ENCODE measurements at places on chromosomes 11 and 22. TPM values are rescaled to one million over a fixed set of nuclear protein-coding genes. Genes with fewer than 3 reads are reported as not detected.
A peak's percentile ranks its signal among the peaks of the same experiment; 100 is the strongest.

- no peaks in the 10 kb centered on the region for H3K27me3 ChIP-seq
- H3K36me3 ChIP-seq, result no peaks in the 10 kb centered on the region
- no peak overlapping the region for H3K4me3 ChIP-seq
Measured at GRCh38 chr11:10181811-10182210, 112.2 kb downstream of the SBF2 start.

GRCh38 chr11:103904324-103904667 lies 132.1 kb upstream of the DDI1 start:
- no peaks in the 10 kb centered on the region for H3K36me3 ChIP-seq
- H3K4me1 ChIP-seq, result no peaks in the 10 kb centered on the region
- no peak overlapping the region for H3K4me3 ChIP-seq
- no peaks in the 10 kb centered on the region for H3K27me3 ChIP-seq

DNA sequence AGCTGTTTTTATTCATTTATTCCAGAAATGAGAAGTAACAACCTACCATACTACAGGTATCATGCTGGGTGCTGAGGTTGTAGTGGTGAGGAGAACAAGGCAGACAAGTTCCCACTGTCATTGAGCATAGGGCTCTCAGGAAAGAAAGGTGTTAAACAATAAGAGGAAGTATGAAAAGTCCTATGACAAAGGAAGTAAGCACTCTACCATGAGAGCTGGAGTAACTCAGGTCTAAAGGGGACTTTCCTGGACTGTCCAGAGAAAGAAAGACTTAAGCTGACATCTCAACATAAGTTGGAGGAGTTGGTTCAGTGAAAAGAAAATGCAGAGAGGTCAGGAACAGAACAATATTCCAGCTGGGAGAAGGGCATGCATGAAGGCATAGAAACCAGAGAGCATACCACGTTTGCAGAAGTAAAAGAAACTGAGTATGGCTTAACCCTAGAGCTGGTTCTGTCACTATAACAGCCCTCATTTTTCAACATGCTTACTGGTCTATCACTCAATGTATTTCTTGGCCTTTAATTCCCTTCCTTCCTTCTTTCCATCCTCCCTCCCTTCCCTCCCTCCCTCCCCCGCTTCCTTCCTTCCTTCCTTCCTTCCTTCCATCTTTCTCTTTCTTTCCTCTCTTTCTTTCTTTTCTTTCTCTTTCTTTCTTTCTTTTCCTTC lies 137.8 kb upstream of the BDNF start:
- no peak for DNase-seq
- H3K4me1 ChIP-seq, result no peaks in the 10 kb centered on the region
- no peaks in the 10 kb centered on the region for H3K36me3 ChIP-seq

GRCh38 chr11:72836111-72836510 lies 21.9 kb downstream of the ATG16L2 start:
- no peak for DNase-seq
- peaks cover 64% of the 10 kb centered on the region for H3K36me3 ChIP-seq
- H3K27ac ChIP-seq, result peak overlapping the region; percentile 74
- no peaks in the 10 kb centered on the region for H3K27me3 ChIP-seq
- H3K4me3 ChIP-seq, result no peak overlapping the region

DNA sequence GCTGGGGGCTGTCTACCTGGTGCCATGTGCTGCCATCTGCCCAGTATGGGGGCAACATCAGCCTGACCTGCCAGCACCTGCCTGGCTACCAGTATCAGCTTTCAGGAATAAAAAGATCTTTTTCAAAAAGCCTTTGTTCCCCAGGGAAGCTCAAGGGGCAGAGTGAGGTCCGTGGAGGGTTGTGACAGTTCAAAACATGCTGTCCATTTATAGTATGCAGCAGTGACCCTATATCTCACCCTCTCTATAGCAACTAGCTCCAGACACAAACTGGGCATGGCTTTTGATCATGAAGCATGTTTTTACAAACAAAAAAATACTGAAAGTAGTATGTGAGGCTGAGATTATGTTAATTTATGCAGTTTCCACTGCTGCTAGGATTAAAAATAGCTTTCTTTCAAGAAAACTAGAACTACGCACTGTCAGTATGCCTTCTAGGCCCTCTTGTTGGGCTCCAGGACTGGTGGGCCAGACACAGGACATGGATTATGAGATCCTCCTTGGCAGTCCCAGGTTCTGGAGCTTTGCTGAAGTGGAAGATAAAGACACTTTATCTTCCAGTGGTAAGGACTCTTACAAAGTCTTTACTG lies 23.4 kb downstream of the NAV2 start:
- no peak for DNase-seq
- no peaks in the 10 kb centered on the region for H3K36me3 ChIP-seq
- H3K4me3 ChIP-seq, result no peak overlapping the region
- H3K27ac ChIP-seq, result no peak overlapping the region
- H3K27me3 ChIP-seq, result no peaks in the 10 kb centered on the region

- H3K36me3 ChIP-seq, result no peaks in the 10 kb centered on the region
- H3K27ac ChIP-seq, result no peak within 1 kb of the TSS
- DNase-seq, result no peak
- no peaks in the 10 kb centered on the region for H3K4me1 ChIP-seq
Measured at GRCh38 chr11:4697585-4697984, at the start of gene OR51E2. TSS of gene OR51E2 (minus strand) at chr11:4697853. CDS start at chr11:4682711, 15,142 bp downstream.

DNA sequence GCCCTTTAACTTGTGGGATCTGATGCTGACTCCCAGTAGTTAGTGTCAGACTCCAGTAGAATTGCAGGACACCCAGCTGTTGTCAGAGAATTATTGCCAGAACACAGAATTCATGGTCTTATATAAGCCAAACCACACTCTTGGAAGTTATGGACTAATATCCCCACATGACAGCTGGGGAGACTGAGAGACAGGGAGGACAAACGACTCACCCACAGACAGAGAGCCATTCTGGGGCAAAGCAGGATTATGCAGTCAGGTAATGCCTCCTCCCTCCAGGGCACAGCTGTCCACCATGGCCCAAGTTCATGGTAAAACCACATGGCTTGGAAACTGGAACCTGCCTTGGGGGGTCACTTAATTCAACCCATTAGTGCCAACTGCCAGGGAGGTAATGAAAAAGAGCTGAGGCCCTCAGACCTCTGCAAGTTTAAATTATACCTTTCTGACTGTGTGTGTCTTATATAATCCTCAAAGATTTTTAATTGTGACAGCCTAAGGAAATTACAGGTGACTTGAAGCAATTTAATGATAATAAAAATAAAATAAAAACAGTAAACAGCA lies 299.5 kb downstream of the BUD13 start:
- no peak for DNase-seq
- no peaks in the 10 kb centered on the region for H3K36me3 ChIP-seq
- no peak overlapping the region for H3K27ac ChIP-seq
- H3K4me3 ChIP-seq, result no peak overlapping the region
- H3K4me1 ChIP-seq, result no peaks in the 10 kb centered on the region
- no peaks in the 10 kb centered on the region for H3K27me3 ChIP-seq

GRCh38 chr11:66224226-66224855 lies 44.1 kb upstream of the RAB1B start:
- peaks cover 3% of the 10 kb centered on the region for H3K4me1 ChIP-seq
- no peak for DNase-seq
- H3K27me3 ChIP-seq, result no peaks in the 10 kb centered on the region
- H3K4me3 ChIP-seq, result no peak overlapping the region
- no peak overlapping the region for H3K27ac ChIP-seq

DNA sequence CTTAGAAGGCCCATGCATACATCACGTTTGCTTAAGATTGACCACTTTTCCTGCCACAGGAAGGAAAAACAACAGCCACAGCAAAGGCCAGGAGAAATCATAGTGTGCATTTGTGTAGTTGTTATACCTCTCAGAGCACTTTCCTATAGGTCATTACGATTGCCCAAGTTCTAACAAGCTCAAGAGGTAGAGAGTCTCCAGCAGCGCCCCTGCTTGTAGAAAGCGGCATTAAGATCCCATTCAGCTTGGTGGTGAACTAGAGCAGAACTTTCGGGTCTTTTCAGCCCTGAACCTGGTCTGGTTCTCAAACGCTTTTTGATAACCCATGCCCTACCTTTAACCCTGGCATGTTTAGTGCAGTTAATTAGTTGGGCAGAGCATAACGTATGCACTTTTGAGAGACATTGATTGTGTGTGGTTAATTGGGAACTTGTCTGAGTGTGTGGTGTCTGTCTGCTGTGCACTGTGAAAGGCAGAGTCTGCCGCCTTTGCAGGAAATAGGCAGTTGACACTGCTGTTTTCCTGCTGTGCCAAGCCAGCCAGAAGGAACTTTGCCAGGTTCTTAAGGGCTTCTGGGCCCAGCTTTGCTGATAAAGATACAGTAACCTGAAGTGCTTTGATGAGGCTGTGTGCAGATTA lies 109.9 kb upstream of the CLMP start:
- H3K27me3 ChIP-seq, result peaks cover 34% of the 10 kb centered on the region
- H3K4me1 ChIP-seq, result peaks cover 25% of the 10 kb centered on the region
- H3K36me3 ChIP-seq, result no peaks in the 10 kb centered on the region
- no peak for DNase-seq
- H3K4me3 ChIP-seq, result no peak overlapping the region

GRCh38 chr22:36510966-36511881 lies 4.4 kb upstream of the FOXRED2 start:
- H3K4me1 ChIP-seq, result peaks cover 8% of the 10 kb centered on the region
- no peak for DNase-seq
- no peaks in the 10 kb centered on the region for H3K27me3 ChIP-seq
- no peak overlapping the region for H3K27ac ChIP-seq

Gene LDHAL6A
- not detected for total RNA-seq

Gene UBE4A
- total RNA-seq, result 45.3 TPM

Gene PRODH
- total RNA-seq, result 20.6 TPM

Gene OR10D3
- total RNA-seq, result not detected

Gene SHANK2
- 44.0 TPM for total RNA-seq

Gene CNTF
- total RNA-seq, result 1.9 TPM

Gene APOA4
- total RNA-seq, result not detected

Gene SCUBE1
- 4.6 TPM for total RNA-seq

Gene MIAT
- total RNA-seq, result 11.2 TPM

Gene IRAG1
- total RNA-seq, result 17.5 TPM

Gene PRG3
- total RNA-seq, result not detected

Gene P4HA3
- 12.1 TPM for total RNA-seq

Gene ISX
- not detected for total RNA-seq

Gene RAB3IL1
- total RNA-seq, result 10.8 TPM

Gene ESAM
- total RNA-seq, result 119 TPM

Gene RASSF10
- total RNA-seq, result 4.5 TPM

Gene TMPRSS5
- total RNA-seq, result 0.23 TPM

Gene IGSF9B
- total RNA-seq, result 9.9 TPM

Gene DEFB131B
- total RNA-seq, result not detected

Gene MGAT3
- total RNA-seq, result 6.7 TPM

Measured in left lung (tissue), 14 donors.